ENCODE measurements at places on chromosomes 6 and 20.
A peak's percentile ranks its signal among the peaks of the same experiment; 100 is the strongest.

DNA sequence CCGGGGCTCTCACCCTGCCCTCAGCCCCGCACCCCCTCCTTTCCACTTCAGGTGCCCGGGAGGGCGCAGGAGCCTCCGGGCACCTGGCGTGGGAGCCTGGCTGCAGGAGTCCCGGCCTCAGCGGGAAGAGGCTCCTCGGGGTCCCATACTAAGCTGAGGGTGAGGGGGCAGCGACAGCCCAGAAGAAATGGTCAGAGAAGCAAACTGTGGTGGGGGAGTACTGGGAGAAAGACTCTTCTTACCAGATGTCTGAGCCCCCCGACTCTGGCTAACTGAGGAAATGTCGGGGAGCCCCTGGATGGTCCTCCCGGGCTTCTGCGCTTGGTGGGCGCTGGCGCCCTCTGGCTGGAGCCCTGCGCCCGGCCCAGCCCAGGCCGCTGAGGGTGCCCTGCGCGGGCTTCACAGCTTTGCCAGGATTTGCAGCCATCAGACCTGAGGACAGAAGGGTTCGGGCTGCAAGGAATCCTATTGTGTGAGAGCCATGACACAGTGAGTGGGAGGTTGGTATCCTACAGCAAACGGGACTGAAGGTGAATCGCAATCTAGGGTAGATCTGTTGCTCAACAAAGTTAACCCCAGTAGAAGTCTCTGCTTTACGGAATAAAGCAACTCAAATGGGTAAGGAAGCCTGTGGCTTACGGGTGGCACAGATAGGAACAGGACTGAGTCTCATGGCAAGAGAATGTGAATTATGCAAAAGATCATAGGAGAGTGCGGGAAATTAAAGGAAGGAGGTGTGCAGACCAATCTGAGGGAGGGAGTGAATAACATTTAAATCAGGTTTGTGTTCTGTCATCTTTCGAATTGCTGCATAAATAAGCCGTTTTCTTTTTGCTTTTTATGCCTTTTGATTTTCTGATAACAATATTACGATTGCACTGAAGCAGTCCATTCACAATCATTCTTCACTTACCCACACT, 639 bp upstream of the RCAN2 start:
- DNase-seq: no peak

DNA sequence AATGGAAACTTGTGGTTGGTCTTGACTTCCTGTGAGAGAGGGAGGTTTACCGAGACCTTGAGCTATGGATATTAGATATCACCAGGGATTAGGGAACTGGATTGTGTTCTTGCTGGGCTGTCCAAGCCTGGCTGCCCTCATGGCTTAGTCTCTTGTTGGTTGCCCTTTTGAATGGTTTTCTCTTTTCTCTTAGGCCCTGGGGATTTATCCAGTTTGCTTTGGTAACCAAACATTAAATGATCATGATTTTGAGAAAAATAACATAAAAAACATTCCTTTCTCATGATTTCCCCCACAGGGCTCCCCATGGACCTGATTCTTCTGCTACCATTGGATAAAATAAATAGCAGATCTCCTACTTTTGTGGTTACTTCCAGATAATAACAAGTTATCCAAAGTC, 306.4 kb upstream of the RNF217 start:
- DNase-seq: no peak

DNA sequence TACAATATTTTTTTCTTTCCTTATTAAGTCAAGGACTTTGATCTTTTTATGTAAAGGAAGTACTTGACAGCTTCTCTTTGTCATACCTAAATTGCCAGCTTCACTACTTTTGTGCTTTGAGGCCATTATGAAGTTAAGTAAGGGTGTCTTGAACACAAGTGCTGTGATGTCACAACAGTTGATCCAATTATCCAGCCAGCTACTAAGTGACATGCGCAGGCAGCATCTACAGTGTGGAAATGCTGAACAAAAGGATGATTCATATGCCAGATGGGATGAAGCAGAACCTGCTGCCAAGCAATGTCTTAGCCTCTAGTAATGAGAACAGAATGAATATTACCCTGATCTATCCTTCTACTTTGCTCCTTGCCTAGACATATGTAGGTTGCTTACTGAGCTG, 68.3 kb upstream of the TMEM244 start:
- no peak for DNase-seq

DNA sequence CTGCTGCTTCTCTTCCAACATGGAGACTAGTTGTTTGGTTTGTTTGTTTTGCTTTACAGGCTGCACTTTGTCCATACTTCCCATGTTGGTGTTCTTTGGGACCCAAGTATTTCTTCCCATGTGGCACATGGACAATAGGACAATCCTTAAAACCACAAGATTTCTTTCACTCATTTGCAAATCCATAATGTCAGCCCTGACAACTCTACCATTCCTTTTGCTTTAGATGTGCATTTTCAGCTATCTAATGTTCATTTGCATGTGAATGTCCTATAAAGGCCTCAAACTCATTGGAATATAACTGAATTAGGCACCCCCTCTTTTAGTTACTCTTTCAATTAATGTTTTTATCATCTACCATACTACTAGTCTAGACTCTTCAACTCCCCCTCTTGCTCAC, 16.7 kb downstream of the THEMIS start:
- no peak for DNase-seq

DNA sequence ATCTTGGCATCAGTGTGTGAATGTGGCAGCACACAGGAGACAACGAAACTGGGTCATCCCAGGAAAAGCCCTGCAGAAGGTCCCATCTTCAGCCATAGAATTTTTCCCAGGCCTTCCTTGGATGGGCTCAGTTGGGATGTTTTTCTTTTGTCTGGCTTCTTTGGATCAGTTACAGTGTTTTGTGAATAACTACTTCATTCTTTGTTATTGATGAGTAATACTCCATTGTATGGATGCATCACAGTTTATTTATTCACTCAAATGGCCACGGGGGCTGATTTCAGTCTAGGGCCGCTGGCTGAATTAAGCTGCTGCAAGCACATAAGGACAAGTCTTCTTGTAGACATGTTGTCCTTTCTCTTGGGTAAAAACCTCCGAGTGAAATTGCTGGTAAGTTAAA, 81.3 kb upstream of the CD93 start:
- DNase-seq: no peak

- DNase-seq: peak; percentile 66
Measured at GRCh38 chr6:1686117-1687098, 76.7 kb downstream of the FOXC1 start.

- no peak for DNase-seq
Measured at GRCh38 chr6:35402136-35402855, 49.8 kb upstream of the FANCE start.

- no peak for DNase-seq
Measured at GRCh38 chr6:39432330-39433025, 110.0 kb upstream of the KCNK16 start.

DNA sequence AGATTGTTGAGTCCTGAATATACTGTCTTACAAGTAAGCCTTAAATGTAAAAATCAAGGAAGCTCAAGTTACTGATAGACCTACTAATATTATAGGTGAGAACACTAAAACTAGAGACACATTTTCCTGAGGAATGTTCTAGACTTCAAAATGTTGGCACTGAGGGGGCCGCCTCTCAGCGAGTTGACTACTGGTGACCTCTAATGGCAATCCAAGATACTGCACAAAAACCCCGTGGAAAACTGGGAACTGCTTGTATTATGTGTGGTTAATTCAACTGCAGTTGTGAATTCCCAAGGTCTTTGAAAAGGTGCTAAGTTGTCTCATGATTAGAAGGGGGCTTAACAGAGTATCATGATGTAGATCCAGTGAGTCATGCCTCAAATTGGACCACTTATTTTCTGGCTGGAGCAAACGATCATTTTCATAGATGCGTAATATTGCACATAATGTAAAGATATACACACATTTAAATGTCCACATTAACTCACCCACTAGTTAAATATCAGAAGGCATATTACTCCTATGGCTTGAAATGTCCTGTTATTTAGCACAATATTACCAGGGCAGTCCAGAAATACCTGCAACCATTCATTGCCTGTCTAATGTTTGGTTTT, 336.2 kb downstream of the FOXA2 start:
- DNase-seq: no peak

DNA sequence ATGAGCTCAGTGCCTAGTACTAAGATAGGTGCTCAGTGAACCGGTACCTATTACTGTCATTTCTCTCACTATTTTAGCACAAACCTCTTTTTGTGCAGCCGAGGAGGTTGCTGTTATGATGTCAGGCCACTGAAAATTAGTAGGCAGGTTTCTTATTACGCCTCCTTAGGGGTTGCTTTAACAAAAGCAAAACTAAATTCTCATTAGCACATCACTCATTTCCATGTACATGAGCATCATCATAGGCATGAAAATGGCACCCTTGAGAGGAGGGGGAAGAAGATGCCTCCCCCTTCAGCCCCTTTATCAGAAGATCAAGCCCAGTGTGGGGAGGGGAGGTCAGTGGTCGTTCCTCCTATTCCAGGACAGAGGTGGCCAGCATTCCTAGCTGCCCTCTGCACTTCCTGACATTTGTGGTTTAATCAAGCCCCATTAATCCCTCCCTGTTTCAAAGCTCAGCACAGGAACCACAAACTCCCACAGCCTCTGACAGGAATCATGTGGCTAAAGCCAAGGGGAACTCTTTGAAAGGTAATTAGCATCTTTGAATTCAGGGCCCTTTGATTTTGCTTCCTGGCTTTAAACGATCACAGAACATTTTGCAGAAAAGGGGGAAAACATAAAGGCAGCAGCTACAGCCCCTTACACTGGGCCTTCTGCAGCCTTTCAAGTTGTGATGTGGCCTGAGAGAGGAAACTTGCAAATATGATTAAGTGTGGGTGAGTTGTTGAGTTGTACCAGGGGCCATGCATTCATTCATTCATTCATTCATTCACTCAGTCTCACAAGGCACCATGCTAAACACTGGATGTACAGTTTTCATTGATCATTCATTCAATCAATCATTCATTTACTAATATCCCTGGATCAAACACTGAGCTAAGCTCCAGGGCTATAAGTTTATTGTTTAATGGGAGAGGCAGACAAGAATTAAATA, 31.9 kb upstream of the PSMF1 start:
- no peak for DNase-seq

DNA sequence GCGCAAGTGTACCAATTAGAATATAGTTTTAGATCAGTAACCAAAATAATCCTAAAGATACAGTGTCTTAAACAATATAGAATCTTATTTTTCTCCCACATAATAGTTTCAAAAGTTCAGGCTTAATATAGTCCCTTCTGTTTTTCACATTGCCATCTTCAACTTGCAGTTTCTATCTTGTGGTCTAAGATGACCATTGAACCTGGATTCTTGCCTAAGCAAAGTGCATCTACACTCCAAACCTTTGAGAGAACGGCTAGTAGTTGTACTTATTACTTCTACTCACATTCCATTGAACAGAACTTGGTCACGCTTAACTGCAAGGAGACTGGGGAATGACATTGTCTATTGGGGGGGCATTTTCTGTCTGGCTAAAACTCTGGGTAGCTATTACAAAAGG, 373.0 kb downstream of the LMBRD1 start:
- DNase-seq: no peak

- DNase-seq: no peak
Measured at GRCh38 chr6:25842526-25842925, 10.7 kb upstream of the SLC17A1 start.

DNA sequence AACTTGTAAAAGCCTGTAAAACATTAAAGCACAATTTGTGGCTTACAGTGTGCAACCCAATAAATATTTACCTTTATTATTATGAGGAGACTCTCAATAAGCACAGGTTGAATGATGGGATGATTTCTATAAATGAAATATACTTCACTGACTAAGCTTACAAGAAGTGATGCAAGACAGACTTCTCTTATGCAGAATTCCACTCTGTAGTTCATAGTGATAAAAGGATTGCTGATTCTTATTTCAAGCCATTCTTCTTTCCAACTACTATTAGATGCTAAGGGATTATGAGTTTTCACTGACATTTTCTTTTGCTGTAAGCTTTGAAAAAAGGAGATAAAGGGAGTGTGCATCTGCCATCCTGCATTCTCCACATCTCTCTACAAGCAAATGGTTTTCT, 149.0 kb upstream of the ARG1 start:
- DNase-seq: no peak

DNA sequence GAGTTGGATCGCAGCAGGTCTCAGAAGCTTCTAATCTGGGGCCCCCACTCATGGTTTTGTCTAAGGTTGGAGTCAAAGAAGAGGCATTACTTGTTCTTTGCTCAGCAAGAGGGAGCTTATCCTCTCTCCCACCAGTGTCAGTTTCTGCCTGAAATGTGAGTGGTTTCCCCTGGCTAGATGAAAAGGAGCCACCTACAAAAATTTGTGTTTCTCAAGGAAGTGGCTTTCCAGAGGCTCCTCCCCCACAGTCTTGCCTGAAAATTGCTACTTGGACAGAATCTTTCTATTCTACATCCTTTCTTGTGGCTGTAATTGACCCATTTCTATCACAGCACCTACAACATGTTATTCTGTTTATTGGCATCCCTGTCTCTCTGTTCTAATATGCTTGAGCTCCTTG, 37.9 kb downstream of the SCML4 start:
- DNase-seq: no peak

DNA sequence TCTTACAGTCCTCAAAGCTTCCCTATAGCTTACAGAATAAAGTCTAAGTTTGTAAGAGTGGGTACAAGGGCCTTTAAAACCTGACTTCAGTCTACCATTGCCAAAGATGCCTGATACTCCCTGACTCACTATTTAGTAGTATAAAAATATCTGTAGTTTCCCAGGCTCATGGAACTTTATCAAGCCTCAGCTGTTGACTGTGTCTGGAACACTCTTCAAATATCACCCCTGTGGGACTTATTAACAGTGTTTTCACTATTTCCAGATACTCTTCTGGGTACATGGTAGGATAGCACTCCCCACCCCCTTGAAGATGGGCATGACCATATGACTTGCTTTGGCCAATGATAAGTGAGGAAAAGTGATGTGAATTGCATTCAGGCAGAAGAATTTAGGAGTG, 105.3 kb upstream of the TENT5A start:
- DNase-seq: no peak

DNA sequence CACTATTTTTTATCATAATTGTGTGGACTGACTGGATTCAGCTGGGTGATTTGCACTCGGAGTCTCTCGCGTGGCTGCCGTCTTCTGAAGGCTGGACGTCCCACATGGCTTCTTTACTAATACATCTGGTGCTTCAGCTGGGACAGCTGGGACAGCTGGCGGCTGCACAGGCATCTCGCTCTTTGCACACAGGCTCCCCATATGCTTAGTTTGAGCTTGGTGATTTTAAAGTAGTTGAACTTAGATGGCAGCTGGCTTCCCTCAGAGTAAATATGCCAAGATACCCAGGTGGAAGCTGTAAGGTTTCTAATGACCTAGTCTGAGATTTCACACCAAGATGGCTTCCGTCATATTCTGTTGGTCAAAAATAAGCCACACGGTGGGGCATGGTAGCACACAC, 38.7 kb upstream of the PPP1R3G start:
- DNase-seq: no peak

- DNase-seq: no peak
Measured at GRCh38 chr6:106026748-106027715, 59.1 kb upstream of the PRDM1 start.

DNA sequence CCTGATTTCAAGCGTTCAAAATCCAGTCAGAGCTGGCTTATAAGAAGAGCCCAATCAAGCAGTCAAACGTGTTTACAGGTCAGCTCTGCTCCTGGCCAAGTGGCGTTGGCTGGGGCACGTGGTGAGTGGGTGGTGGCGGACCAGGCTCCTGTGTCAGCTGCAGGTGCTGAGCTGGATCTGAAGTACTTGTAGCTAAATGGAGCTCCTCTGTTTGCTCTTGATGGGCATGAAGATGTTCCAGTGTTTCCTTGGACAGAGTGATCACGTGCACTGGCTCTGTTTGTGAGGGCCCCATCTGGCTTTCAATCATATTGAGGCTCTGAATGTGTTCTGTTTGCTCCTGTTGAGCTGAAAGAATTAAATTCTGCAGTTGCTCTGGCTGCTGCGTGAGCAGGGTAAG, 10.2 kb upstream of the MICAL1 start:
- DNase-seq: no peak

GRCh38 chr20:53804920-53805894, 211.6 kb upstream of the ZNF217 start:
- DNase-seq: no peak
